ENCODE measurements at places on chromosomes 2 and 18. TPM values are rescaled to one million over a fixed set of nuclear protein-coding genes. Genes with fewer than 3 reads are reported as not detected.

Gene CXCR1
- 0.72 TPM for total RNA-seq

Gene BOLL
- not detected for total RNA-seq

Gene COLEC12
- 0.68 TPM for total RNA-seq

Gene TRABD2A
- 0.24 TPM for total RNA-seq

Gene CIB4
- total RNA-seq, result not detected

Gene MAT2A
- 235 TPM for total RNA-seq

Gene SH3BP4
- total RNA-seq, result 10.7 TPM

Gene HK2
- total RNA-seq, result 37.4 TPM

Gene TEX51
- not detected for total RNA-seq

Measured in esophagus mucosa (tissue), 1 donor.